ENCODE measurements at places on chromosomes 11 and 22.
A peak's percentile ranks its signal among the peaks of the same experiment; 100 is the strongest.

- no peak overlapping the region for H3K4me3 ChIP-seq
- peaks cover 10% of the 10 kb centered on the region for H3K4me1 ChIP-seq
- peak; percentile 79 for DNase-seq
- no peak overlapping the region for H3K27ac ChIP-seq
- H3K27me3 ChIP-seq: no peaks in the 10 kb centered on the region
Measured at GRCh38 chr11:65625628-65626342, 10.2 kb downstream of the PCNX3 start.

- no peak overlapping the region for H3K27ac ChIP-seq
- H3K4me1 ChIP-seq: peaks cover 30% of the 10 kb centered on the region
- H3K36me3 ChIP-seq: no peaks in the 10 kb centered on the region
- peaks cover 4% of the 10 kb centered on the region for H3K27me3 ChIP-seq
- no peak overlapping the region for H3K4me3 ChIP-seq
Measured at GRCh38 chr11:10414659-10415058, 40.4 kb upstream of the AMPD3 start.

DNA sequence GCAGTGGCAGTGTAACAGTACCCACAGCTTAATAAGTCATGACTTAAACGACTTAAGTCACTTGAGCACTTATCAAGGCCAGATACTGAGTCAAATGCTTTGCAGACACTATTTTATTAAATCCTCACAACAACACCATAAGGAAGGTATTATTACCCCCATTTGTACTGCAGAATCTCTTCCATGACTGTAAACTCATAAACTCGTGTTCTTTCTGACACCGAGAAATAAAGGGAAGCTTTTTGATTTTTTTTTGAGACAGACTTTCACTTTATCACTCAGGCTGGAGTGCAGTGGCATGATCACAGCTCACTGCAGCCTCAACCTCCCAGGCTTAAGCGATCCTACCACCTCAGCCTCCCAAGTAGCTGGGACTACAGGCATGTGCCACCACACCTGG lies 103.8 kb downstream of the ABTB2 start:
- no peak overlapping the region for H3K27ac ChIP-seq
- H3K4me1 ChIP-seq: peaks cover 39% of the 10 kb centered on the region
- no peak for DNase-seq
- H3K36me3 ChIP-seq: no peaks in the 10 kb centered on the region

- no peak overlapping the region for H3K4me3 ChIP-seq
- no peak overlapping the region for H3K27ac ChIP-seq
- H3K27me3 ChIP-seq: no peaks in the 10 kb centered on the region
- H3K36me3 ChIP-seq: no peaks in the 10 kb centered on the region
Measured at GRCh38 chr22:36465232-36466021, 16.0 kb downstream of the TXN2 start.

- H3K36me3 ChIP-seq: no peaks in the 10 kb centered on the region
- no peak for DNase-seq
- H3K27ac ChIP-seq: peak overlapping the region; percentile 32
- H3K4me3 ChIP-seq: peak overlapping the region; percentile 29
Measured at GRCh38 chr11:128045094-128045725, 542.1 kb downstream of the ETS1 start.

DNA sequence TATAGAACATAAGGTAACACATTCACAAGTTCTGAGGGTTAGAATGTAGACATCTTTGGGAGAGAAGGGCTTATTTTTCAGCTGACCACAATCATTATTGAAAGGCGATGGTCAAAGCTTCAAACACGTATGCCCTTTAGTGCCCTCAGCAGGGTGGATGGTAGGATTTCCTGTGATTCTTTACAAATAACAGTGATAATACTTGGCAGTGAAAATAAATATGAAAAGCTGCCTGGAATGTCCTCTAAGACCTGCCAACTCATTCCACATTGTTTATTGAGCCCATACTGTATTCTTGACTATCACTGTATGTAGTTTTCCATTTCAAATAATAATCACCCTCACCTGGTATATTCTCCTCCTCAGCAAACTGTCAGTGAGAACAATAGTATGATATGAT lies 13.7 kb upstream of the MPEG1 start:
- no peak overlapping the region for H3K4me3 ChIP-seq
- peaks cover 11% of the 10 kb centered on the region for H3K27me3 ChIP-seq
- no peak for DNase-seq
- H3K27ac ChIP-seq: no peak overlapping the region
- no peaks in the 10 kb centered on the region for H3K4me1 ChIP-seq
- no peaks in the 10 kb centered on the region for H3K36me3 ChIP-seq

- no peak for DNase-seq
- H3K4me3 ChIP-seq: no peak overlapping the region
- H3K27ac ChIP-seq: no peak overlapping the region
- no peaks in the 10 kb centered on the region for H3K27me3 ChIP-seq
Measured at GRCh38 chr11:100778166-100778785, 91.2 kb downstream of the ARHGAP42 start.

DNA sequence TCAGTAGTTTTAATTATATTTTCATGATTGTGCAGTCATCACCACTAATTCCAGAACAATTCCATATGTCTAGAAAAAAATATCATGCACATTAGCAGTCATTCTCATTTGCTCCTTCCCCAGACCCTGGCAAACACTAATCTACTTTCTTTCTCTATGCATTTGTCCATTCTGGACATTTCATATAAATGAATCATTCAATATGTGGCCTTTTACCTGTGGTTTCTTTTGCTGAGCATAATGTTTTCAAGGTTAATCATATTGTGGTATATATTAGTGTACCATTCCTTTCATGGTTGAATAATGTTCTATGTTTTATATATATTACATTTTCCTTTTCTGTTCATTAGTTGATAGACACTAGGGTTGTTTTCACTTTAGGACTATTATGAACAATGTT lies 811.1 kb upstream of the RAG2 start:
- H3K27ac ChIP-seq: no peak overlapping the region
- peaks cover 7% of the 10 kb centered on the region for H3K36me3 ChIP-seq
- no peak overlapping the region for H3K4me3 ChIP-seq
- H3K4me1 ChIP-seq: no peaks in the 10 kb centered on the region

GRCh38 chr22:46462726-46463371 lies 74.6 kb downstream of the CELSR1 start:
- no peaks in the 10 kb centered on the region for H3K36me3 ChIP-seq
- H3K4me3 ChIP-seq: no peak overlapping the region
- H3K4me1 ChIP-seq: no peaks in the 10 kb centered on the region
- no peak overlapping the region for H3K27ac ChIP-seq
- H3K27me3 ChIP-seq: peaks cover 9% of the 10 kb centered on the region

DNA sequence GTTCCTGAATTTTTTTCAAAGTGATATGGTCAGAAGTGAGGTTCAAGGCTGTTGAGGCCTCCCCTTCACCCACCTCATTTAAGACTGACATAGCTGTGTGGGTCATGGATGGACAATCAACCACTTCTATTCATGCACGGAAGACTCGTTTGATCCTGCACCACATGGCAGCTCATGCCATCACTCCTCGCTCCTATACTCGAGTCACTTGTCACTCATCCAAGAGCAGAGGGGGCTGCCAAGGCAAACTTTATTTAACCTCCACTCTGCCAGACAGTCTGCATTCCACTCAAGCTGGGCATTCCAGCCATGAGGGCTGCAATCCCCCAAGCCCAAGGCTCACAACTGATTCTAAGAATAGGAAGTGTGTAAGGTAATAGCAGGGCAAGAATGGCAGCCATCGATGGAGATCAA lies 34.1 kb downstream of the SNX19 start:
- H3K4me3 ChIP-seq: no peak overlapping the region
- no peak overlapping the region for H3K27ac ChIP-seq
- peaks cover 12% of the 10 kb centered on the region for H3K36me3 ChIP-seq
- H3K27me3 ChIP-seq: no peaks in the 10 kb centered on the region
- H3K4me1 ChIP-seq: peaks cover 6% of the 10 kb centered on the region

GRCh38 chr11:66123902-66124301 lies 53.8 kb downstream of the PACS1 start:
- H3K27ac ChIP-seq: no peak overlapping the region
- no peaks in the 10 kb centered on the region for H3K36me3 ChIP-seq
- H3K4me3 ChIP-seq: no peak overlapping the region
- no peak for DNase-seq
- peaks cover 48% of the 10 kb centered on the region for H3K4me1 ChIP-seq

DNA sequence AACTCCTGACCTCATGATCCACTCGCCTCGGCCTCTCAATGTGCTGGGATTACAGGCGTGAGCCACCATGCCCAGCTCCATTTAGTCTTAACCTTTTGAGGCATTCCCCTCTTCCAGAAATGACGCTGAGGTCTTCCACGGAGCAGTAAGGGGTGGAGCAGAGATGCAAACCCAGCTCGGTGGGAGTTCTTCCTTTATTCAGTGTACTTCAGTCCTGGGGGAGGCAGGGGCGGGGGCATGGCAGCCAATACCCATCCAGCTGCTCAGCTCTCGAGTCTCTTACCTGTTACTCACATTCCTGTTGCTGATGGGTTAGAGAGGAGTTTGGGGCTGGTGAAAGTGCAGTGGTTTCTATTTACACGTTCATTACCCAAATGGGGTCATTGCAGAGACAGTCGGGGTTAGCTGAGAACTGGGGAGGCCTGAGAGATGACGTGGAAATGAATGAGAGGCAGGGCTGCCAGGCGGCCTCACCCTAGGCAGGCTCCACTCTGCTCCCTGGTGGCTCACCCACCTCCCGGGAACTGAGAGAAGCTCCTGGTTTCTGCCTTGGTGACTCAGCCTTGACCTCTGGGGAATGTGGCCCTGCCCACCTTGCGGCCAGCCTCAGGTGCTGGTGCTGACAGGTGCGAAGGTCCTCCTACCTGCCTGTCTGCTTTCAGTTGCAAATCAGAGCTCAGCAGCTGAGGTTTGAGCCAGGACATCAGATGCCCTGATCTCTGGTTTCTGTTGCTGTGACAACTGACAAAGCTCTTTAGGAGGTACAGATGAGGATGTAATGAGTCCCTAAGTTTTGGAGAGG lies 13.4 kb upstream of the ST14 start:
- DNase-seq: no peak
- peaks cover 5% of the 10 kb centered on the region for H3K36me3 ChIP-seq
- peaks cover 5% of the 10 kb centered on the region for H3K4me1 ChIP-seq
- H3K27me3 ChIP-seq: no peaks in the 10 kb centered on the region
- no peak overlapping the region for H3K4me3 ChIP-seq

- H3K4me1 ChIP-seq: peaks cover 47% of the 10 kb centered on the region
- no peak overlapping the region for H3K4me3 ChIP-seq
- no peaks in the 10 kb centered on the region for H3K27me3 ChIP-seq
- peaks cover 21% of the 10 kb centered on the region for H3K36me3 ChIP-seq
- DNase-seq: peak; percentile 40
- H3K27ac ChIP-seq: no peak overlapping the region
Measured at GRCh38 chr11:108223348-108224149, 682 bp downstream of the ATM start.

DNA sequence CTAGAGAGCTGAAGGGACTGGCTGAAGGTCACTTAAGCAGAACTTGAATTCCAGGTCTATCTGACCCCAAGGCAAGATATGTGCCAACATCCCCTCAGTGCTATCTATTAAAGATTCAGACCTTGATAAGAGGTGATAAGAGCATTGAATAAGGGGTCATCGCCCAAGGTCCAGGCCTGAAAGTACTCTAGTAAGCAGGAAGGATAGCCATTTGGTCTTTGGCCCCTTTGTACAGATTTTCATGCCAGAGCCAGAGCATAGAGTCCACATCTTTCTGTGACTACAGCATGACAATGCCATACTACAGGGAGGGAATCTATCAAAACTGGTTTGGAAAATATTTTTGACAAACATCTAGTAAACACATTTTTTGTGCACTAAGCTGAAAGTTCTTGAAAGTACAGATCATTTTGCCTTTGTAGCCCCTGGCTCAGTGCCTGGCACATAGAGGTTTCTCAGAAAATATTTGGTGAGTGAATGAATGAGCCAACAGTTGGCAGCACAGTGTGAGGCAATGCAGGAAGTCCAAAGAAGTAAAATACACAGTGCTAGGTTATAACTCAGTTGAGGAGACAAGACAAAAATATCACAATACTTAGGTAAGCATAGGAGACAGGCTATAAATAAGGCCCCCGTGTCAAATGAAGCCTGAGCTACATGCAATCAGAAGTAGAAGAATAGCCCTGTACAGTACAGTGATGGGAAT lies 15.1 kb upstream of the RRAS2 start:
- no peak for DNase-seq
- H3K27ac ChIP-seq: no peak overlapping the region
- H3K27me3 ChIP-seq: peaks cover 20% of the 10 kb centered on the region
- H3K36me3 ChIP-seq: no peaks in the 10 kb centered on the region

DNA sequence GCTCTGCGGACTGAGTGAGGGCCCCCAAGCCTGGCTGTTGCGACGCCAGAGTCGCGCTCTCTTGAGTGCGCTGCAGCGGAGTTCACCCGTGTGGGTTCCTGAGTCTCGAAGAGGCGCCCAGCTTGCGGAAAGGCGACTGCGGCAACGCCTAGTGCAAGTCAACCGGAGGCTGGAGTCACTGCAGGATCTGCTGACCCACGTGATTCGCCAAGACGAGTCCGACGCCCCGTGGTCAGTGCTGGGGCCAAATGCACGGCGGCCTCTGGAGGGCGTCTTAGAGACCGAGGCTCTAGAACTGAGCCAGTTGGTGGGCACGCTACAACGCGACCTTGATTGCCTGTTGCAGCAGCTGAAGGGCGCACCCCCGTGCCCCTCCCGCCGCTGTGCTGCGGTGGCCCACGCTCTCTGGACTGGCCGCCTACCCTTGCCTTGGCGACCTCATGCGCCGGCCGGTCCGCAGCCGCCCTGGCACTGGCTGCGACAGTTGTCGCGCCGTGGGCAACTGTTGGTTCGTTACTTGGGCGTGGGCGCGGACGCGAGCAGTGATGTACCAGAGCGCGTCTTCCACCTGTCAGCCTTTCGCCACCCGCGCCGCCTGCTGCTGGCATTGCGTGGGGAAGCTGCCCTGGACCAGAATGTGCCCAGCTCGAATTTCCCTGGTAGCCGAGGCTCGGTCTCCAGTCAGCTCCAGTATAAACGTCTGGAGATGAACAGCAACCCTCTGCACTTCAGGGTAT lies 32.6 kb downstream of the RRP8 start:
- no peak overlapping the region for H3K27ac ChIP-seq
- H3K27me3 ChIP-seq: no peaks in the 10 kb centered on the region
- no peak for DNase-seq
- peaks cover 16% of the 10 kb centered on the region for H3K36me3 ChIP-seq
- peaks cover 4% of the 10 kb centered on the region for H3K4me1 ChIP-seq

- H3K36me3 ChIP-seq: no peaks in the 10 kb centered on the region
- peaks cover 10% of the 10 kb centered on the region for H3K4me1 ChIP-seq
- no peak overlapping the region for H3K27ac ChIP-seq
- DNase-seq: no peak
Measured at GRCh38 chr11:111604392-111605009, 2.3 kb downstream of the SIK2 start.

DNA sequence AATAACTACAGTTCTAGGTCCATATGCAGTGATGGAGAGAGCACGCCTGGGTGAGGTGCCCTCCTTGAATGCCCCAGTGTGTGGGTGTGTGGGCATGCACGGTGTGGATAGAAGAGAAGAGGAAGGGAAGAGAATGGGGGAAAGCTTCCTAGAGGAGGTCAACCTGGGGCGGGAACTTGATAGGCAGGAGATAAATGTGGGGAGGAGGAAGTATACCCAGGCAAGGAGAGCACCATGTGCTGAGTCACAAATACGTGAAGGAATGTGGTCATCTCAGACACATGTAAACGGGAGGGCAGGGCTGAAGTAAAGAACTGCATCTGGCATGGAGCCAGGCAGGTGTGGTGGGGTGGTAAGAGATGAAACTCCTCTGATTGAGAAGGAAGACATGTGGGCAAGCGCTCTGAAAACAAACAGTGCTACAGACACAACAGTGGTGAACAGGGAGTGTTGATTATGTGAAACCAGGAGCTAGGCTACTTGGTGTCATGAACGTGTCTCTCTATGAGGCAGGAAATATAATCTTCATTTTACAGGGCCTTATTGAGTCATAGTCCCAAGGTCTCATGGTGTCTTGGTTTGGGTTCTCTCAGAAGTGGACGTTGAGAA lies 61.5 kb upstream of the EED start:
- H3K4me3 ChIP-seq: no peak overlapping the region
- H3K27me3 ChIP-seq: no peaks in the 10 kb centered on the region
- H3K36me3 ChIP-seq: no peaks in the 10 kb centered on the region
- no peak overlapping the region for H3K27ac ChIP-seq

Data from naive thymus-derived CD8-positive, alpha-beta T cell (primary cell).